Right lobe of liver (tissue), 6 donors: ENCODE measurements at places on chromosomes 2 and 18. TPM values are rescaled to one million over a fixed set of nuclear protein-coding genes. Genes with fewer than 3 reads are reported as not detected.

Gene TCF23
- not detected for total RNA-seq

DNA sequence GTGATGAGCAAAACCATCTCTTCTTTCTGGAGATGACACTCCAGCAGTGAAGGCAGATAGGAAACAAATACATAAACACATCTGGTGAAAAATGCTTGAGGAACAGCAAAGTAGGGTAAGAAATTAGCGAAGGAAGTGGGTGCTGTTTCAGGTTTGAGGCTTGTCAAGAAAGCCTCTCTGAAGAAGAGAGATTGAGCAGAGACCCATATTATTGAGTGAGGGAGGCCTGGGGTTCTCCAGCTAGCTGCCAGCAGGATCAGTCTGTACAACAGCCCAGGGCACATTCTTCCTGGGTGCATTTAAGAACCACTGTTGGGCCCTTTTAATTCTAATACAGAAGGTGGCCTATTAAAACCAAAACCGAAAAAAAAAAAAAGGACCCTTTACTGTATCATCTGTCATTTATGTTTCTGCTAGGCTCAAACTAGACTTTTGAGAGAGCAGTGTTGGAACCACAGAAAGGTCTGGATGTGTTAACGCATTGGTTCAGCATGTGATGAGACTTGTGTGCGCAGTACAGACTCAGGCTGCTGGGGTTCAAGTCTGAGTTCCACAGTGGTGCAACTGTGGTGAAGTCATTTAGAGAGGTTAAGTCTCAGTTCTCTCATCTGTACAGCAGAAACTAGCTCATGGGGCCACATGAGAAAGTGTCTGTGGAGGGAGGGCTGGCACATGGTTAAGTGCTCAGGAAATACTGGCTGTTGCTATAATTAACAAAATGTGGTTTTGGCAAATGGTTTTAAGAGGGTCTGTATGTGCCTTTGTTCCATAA, 28.9 kb downstream of the MGAT5 start:
- DNase-seq: no peak
- no peaks in the 10 kb centered on the region for H3K36me3 ChIP-seq
- no peak overlapping the region for H3K27ac ChIP-seq
- no peaks in the 10 kb centered on the region for H3K27me3 ChIP-seq

GRCh38 chr2:144430722-144431391, 89.1 kb downstream of the ZEB2 start:
- peak overlapping the region; percentile 40 for H3K27ac ChIP-seq
- H3K27me3 ChIP-seq: no peaks in the 10 kb centered on the region
- no peak for DNase-seq
- H3K36me3 ChIP-seq: no peaks in the 10 kb centered on the region

GRCh38 chr18:9380621-9381395, 46.2 kb downstream of the TWSG1 start:
- no peaks in the 10 kb centered on the region for H3K36me3 ChIP-seq
- H3K4me1 ChIP-seq: no peaks in the 10 kb centered on the region
- no peak overlapping the region for H3K4me3 ChIP-seq
- no peak for DNase-seq
